Activated CD8-positive, alpha-beta memory T cell treated with anti-CD3 and anti-CD28 coated beads, Interleukin-2, amount 10 ng/mL, durations not matched to agents 7 days and 5 days (primary cell): ENCODE measurements at places on chromosomes 2 and 18. TPM values are rescaled to one million over a fixed set of nuclear protein-coding genes. Genes with fewer than 3 reads are reported as not detected.

Gene SERPINB13
- total RNA-seq, result not detected

Gene KLHL30
- total RNA-seq, result not detected

Gene ACMSD
- not detected for total RNA-seq

Gene TP53I3
- 6.3 TPM for total RNA-seq

- no peaks in the 10 kb centered on the region for H3K27me3 ChIP-seq
- H3K27ac ChIP-seq, result peak overlapping the region; percentile 74
- H3K36me3 ChIP-seq, result peaks cover 87% of the 10 kb centered on the region
- peak overlapping the region; percentile 32 for H3K4me3 ChIP-seq
- DNase-seq, result no peak
- peaks cover 83% of the 10 kb centered on the region for H3K4me1 ChIP-seq
Measured at GRCh38 chr2:196149948-196150347, 21.4 kb downstream of the STK17B start.

DNA sequence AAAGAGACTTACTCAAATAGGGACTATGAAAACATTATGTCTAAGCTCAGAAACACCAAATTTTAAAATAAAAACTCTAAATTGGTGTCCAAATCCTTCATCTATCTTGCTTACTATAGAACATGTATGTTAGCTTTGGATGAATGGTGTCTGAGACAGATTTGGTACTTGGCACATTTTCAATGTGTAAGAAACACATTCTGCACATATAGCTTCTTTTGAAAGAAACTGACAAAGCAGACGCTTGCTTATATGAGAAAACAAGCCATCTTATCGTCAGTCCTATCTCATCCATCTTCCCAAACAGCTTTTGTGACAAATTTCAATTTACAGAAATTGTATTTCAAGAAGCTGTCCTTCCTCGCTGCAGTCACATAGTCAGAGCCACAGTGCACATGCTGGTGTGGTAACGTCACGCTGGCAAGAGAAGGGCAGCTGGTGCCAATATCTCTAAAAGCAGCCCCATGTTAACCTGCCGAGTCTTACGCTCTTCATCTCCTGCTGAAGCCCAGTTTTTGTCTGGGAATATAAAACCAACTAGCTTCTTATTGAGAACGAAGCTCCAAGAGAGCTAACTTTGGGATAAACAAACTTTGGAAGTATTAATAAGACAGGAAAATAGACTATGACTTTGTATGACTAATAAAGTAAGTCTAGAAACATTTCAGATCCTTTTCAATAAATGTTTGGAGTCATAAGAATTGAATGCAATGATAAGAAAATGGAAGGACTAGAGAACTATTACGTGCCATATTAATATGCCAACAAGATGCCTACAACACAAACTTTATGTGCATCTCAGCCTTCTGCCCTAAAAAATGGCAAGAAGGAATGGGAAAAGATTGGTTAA lies 74.9 kb upstream of the TFCP2L1 start:
- H3K4me3 ChIP-seq, result no peak overlapping the region
- H3K27ac ChIP-seq, result no peak overlapping the region
- H3K27me3 ChIP-seq, result no peaks in the 10 kb centered on the region
- peaks cover 17% of the 10 kb centered on the region for H3K36me3 ChIP-seq
- peaks cover 4% of the 10 kb centered on the region for H3K4me1 ChIP-seq

DNA sequence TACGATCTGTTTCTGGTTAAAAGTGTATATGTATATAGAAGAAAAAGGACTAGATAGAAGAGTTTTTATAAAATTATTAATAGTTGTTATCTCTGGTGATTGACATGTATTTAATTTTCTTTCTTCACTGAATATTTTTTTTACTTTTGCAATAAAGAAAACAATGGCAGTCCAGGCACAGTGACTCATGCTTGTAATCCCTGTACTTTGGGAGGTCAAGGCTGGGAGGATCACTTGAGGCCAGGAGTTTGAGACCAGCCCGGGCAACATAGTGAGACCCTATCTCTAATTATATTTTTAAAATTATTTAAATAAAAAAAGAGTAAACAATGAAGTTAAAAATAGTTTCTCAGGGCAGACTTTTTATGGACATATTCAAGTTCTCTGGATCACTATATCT lies 114.7 kb downstream of the FAM117B start:
- no peaks in the 10 kb centered on the region for H3K4me1 ChIP-seq
- no peak overlapping the region for H3K27ac ChIP-seq
- peaks cover 8% of the 10 kb centered on the region for H3K36me3 ChIP-seq
- H3K4me3 ChIP-seq, result no peak overlapping the region

DNA sequence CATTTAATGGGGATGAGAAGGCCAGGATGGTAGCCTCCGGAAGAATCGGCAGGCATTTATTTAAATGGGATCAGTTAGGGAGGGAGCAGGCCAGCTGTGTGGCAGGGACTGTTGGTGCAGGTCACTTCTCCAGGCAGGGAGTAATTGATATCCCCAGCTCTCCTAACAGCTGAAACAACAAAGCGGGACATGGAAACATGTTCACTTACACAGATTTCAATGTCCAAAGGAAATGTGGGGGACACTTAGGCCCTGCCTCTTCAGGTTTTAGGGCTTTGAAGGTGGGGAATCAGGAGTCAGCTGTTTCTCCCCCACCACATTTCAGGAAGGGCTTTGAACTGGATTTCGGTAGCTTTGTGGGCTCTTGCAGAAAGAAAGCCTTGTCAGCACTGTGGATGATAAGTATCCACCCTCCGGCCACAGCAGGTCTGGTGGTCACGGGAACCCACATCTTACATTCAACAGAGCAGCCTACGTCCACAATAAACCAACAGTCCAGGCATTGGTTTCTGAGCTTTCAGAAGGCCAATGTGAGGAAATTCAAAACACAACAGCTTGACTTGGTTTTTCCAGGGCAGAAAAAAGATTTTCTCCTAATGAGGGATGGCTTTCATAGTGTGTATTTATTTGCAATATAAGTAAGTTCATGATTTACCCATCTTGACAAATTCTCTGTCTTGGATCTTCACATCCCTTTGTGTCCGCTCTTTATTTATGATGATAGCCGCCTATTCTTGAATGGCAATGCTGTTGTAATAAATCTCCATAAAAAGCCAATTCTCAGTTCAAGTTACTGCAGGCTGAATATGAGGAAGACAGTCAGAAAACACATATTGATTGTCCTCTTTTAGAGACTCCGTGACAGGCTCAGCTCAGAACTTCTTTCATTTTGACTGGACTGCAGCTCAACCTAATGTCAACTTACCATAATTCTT lies 96.6 kb upstream of the NRP2 start:
- H3K4me1 ChIP-seq, result no peaks in the 10 kb centered on the region
- no peak for DNase-seq
- H3K4me3 ChIP-seq, result no peak overlapping the region
- H3K27me3 ChIP-seq, result no peaks in the 10 kb centered on the region
- no peaks in the 10 kb centered on the region for H3K36me3 ChIP-seq
- no peak overlapping the region for H3K27ac ChIP-seq

GRCh38 chr2:110903548-110903947 lies 171.2 kb downstream of the ACOXL start:
- H3K27ac ChIP-seq, result no peak overlapping the region
- H3K36me3 ChIP-seq, result no peaks in the 10 kb centered on the region
- peaks cover 20% of the 10 kb centered on the region for H3K27me3 ChIP-seq
- peaks cover 2% of the 10 kb centered on the region for H3K4me1 ChIP-seq

DNA sequence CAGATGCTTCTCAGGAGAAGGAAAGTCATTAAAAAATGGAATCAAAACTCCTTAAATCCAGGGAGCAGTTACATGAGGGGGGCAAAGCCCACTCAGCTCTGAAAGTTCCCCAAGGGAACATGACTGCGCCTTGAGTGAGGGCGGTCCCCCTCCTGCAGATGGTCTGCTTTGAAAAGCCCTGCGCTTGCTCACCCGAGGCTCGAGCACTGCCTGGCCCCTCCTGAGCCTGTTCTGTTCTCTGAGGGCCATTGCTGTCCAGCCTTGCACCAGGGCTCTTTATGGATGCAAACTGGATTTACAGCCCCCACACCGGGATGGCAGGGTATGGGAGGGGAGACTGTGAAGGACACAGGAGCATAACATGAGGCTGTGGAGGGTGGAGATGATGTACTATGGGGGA lies 37.8 kb upstream of the DNMT3A start:
- H3K27me3 ChIP-seq, result no peaks in the 10 kb centered on the region
- H3K4me1 ChIP-seq, result peaks cover 31% of the 10 kb centered on the region
- peak overlapping the region; percentile 44 for H3K27ac ChIP-seq
- H3K4me3 ChIP-seq, result no peak overlapping the region
- peak; percentile 36 for DNase-seq

- H3K4me1 ChIP-seq, result no peaks in the 10 kb centered on the region
- DNase-seq, result no peak
- no peak overlapping the region for H3K27ac ChIP-seq
- H3K27me3 ChIP-seq, result no peaks in the 10 kb centered on the region
Measured at GRCh38 chr18:7598167-7599047, 31.3 kb downstream of the PTPRM start.

GRCh38 chr18:12577848-12578247 lies 80.1 kb downstream of the SPIRE1 start:
- H3K27ac ChIP-seq, result no peak overlapping the region
- peaks cover 2% of the 10 kb centered on the region for H3K4me1 ChIP-seq
- no peak for DNase-seq
- H3K4me3 ChIP-seq, result no peak overlapping the region
- H3K27me3 ChIP-seq, result peaks cover 4% of the 10 kb centered on the region

- H3K36me3 ChIP-seq, result no peaks in the 10 kb centered on the region
- H3K27ac ChIP-seq, result no peak overlapping the region
- DNase-seq, result no peak
- no peak overlapping the region for H3K4me3 ChIP-seq
- peaks cover 1% of the 10 kb centered on the region for H3K4me1 ChIP-seq
Measured at GRCh38 chr18:12478269-12479047, 70.7 kb downstream of the PRELID3A start.

DNA sequence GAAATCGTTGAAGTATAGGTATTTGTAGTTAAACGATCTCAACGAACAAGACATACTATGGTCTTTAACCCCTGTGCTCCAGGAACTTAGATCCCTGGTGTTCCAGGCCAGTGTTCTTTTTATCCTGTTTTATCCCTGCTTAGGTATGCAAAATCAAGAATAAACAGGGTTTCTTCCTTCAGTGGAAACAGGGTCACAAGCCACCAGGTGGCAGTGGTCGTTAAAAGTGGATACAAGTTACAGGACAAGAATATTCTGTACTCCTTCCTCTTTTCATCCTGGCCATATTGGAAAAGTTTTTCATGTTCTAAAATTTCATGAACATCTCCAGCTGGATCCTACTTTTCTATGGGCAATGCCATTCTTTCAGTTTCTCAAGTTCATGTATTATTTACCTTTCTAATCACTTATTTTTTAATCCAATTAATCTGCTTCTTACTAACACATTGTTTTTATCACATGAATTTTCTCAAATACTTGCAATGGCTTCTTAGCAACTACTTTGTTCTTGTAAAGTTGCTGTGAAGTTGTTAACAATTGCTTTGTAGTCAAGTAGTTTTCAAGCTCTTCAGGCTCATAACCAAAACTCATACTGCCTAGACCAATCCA lies 16.4 kb upstream of the HNMT start:
- no peaks in the 10 kb centered on the region for H3K36me3 ChIP-seq
- H3K27ac ChIP-seq, result no peak overlapping the region
- H3K4me1 ChIP-seq, result peaks cover 8% of the 10 kb centered on the region
- peak; percentile 41 for DNase-seq
- no peaks in the 10 kb centered on the region for H3K27me3 ChIP-seq
- no peak overlapping the region for H3K4me3 ChIP-seq

- DNase-seq, result no peak
- H3K4me1 ChIP-seq, result no peaks in the 10 kb centered on the region
- H3K27ac ChIP-seq, result no peak overlapping the region
- H3K4me3 ChIP-seq, result no peak overlapping the region
- H3K27me3 ChIP-seq, result no peaks in the 10 kb centered on the region
- H3K36me3 ChIP-seq, result no peaks in the 10 kb centered on the region
Measured at GRCh38 chr2:34827398-34827797, 1228.3 kb upstream of the FAM98A start.

GRCh38 chr2:232236200-232236599 lies 142.4 kb upstream of the ALPP start:
- no peak overlapping the region for H3K27ac ChIP-seq
- peaks cover 2% of the 10 kb centered on the region for H3K36me3 ChIP-seq
- no peaks in the 10 kb centered on the region for H3K27me3 ChIP-seq
- peaks cover 23% of the 10 kb centered on the region for H3K4me1 ChIP-seq
- no peak for DNase-seq

GRCh38 chr18:5462227-5462626 lies 81.6 kb downstream of the EPB41L3 start:
- H3K27ac ChIP-seq, result no peak overlapping the region
- H3K4me1 ChIP-seq, result peaks cover 2% of the 10 kb centered on the region
- no peak for DNase-seq
- no peaks in the 10 kb centered on the region for H3K36me3 ChIP-seq

DNA sequence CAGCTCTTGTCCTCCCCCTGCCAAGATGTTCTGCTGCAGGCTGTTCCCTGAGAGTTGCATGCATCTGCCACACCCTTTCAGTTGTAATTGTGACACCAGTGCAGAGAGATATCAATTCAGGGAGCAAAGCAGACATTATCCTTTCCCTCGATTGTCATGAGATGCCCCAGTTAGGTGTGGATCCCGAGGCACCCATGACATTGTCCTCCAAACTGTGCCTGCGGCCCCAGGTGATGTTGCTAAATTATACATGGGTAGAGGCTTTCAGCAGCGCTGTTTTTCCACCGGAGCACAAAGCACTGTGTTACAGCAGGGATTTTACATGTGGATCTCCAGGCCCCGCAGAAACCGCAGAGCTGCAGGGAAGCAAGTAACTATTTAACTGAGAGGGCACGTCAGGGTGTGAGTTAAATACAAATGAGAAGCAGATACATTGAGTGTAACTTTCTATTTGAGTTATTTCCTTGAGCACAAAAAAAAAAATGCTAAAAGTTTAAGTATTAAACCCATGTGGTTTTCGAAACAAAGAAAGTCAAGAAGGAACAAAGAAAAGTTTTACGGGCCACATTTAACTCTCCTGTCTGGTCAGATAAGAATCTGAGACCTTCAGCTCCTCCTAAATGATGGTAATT lies 90.3 kb upstream of the BCL2L11 start:
- no peaks in the 10 kb centered on the region for H3K36me3 ChIP-seq
- no peak for DNase-seq
- no peak overlapping the region for H3K4me3 ChIP-seq
- H3K4me1 ChIP-seq, result peaks cover 21% of the 10 kb centered on the region
- no peak overlapping the region for H3K27ac ChIP-seq

DNA sequence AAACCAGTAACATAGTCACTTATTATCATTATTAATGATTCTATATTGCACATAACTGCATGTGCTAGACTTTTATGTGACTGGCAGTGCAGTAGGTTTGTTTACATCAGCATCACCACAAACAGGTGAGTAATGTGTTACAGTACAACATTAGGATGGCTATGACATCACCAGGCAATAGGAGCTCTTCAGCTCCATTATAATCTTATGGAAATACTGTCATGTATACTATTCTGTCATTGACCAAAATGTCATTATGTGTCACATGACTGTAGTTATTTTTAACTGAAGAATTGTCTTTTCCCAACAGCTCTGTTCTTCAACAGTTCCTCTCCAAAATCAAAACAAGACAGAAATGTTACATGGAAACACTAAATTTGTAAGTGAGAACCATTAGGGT lies 96.3 kb downstream of the C18orf54 start:
- H3K4me1 ChIP-seq, result no peaks in the 10 kb centered on the region
- no peak overlapping the region for H3K4me3 ChIP-seq
- H3K36me3 ChIP-seq, result no peaks in the 10 kb centered on the region
- DNase-seq, result no peak
- H3K27ac ChIP-seq, result no peak overlapping the region
